Bladder microvascular endothelial cell (primary cell): ENCODE measurements at places on chromosomes 11 and 22. TPM values are rescaled to one million over a fixed set of nuclear protein-coding genes. Genes with fewer than 3 reads are reported as not detected.

Gene CCDC188
- 9.2 and 13.9 TPM in 2 replicates for total RNA-seq

Gene CEP126
- 0.32 and 0.38 TPM in 2 replicates for total RNA-seq

Gene IGLL5
- total RNA-seq: not detected in 2 replicates

Gene ISX
- total RNA-seq: not detected in 2 replicates

Gene SLC22A12
- total RNA-seq: not detected in 2 replicates

Gene CERK
- 50.0 and 94.3 TPM in 2 replicates for total RNA-seq

Gene OLFML1
- under 0.01 and 0.06 TPM in 2 replicates for total RNA-seq

Gene KRTAP5-5
- total RNA-seq: not detected in 2 replicates

Gene OR52A1
- total RNA-seq: not detected in 2 replicates

Gene MAP4K2
- 18.6 and 41.5 TPM in 2 replicates for total RNA-seq

Gene OR52N4
- not detected in 2 replicates for total RNA-seq

Gene OR5A1
- not detected in 2 replicates for total RNA-seq

Gene RASSF7
- total RNA-seq: 16.4 and 16.5 TPM in 2 replicates

Gene OR5P2
- not detected in 2 replicates for total RNA-seq

Gene TUG1
- 21.4 and 59.2 TPM in 2 replicates for total RNA-seq

Gene MS4A12
- total RNA-seq: not detected in 2 replicates

Gene VSTM5
- total RNA-seq: under 0.01 TPM in 1 of 2 replicates, not detected in the other

Gene RASL10A
- total RNA-seq: 0.16 and 0.25 TPM in 2 replicates

Gene ZNF202
- 5.0 and 10.7 TPM in 2 replicates for total RNA-seq

Gene PGA5
- total RNA-seq: not detected in 2 replicates

Gene TMPRSS5
- 0.13 and 0.16 TPM in 2 replicates for total RNA-seq

Gene NAV2
- total RNA-seq: 5.0 and 25.0 TPM in 2 replicates

Gene LARGE2
- total RNA-seq: not detected in 2 replicates

Gene OSBP2
- total RNA-seq: 3.9 and 22.5 TPM in 2 replicates

Gene DCHS1
- 20.2 and 92.1 TPM in 2 replicates for total RNA-seq

Gene KIAA0930
- total RNA-seq: 48.2 and 58.3 TPM in 2 replicates

Gene PAMR1
- 0.25 and 0.65 TPM in 2 replicates for total RNA-seq

Gene ACCSL
- not detected in 2 replicates for total RNA-seq

Gene CST6
- 0.49 and 1.1 TPM in 2 replicates for total RNA-seq

Gene MOGAT2
- total RNA-seq: not detected in 2 replicates
